ENCODE measurements at places on chromosomes 11 and 22.

- no peak for DNase-seq
These were observed 1.5 kb upstream of the KLHDC7B start for GRCh38 chr22:50544078-50544745.

- DNase-seq, result peak; percentile 29
These were observed 393 bp downstream of the ST13 start for GRCh38 chr22:40855979-40856512.

DNA sequence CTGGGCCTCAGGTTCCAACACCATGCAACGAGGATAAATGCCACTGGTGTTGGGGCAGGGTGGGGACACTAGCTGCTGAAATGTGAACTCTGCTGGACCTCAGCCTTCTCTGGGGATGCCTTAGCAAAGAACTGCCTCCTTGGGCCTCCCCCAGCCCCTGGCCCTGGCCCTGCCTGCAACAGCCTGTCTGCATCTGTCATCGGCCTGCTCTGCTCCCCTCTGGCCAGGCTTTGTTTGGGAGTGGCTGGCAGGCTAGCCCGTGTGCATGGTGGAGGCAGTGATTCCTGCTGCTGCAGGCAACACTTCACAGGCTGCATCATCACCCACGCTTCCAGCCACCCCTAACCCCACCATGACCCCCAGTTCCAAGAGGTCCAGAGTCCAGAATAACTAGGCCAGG is 11.5 kb upstream of the MYOD1 start:
- no peak for DNase-seq

DNA sequence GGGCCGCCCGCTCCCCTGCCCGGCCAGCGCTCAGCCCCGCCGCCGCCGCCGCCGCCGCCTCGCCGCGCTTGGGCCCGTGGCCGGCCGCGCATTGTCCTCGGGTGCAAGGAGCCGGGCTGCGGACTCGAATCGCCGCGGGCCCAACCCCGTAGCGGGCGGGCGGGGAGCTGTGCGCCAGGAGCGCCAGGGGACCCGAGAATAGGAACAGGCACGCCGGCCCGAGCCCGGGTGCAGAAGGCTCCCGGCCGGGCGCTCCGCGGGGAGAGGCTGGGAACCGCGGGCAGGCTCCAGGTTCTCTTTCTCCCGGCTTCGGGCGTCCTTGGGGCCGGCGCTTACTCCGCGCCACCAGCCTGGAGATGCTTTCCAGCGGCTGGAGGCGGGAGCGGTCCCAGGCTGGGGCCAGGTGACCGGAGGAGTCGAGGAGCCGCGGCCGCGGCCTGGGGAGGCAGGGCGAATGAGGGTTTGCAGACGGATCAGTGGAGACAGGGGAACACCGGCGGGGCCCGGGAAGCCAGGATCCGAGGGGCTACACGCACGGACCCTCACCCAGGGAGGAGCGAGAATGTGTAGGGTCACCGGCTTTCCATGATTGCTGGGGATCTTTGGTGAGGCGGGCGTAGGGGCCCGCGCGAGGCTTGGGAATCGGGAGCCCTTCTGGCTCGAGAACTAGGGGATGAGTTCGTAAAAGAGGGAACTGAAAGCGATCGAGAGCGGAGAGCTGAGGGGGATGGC is 726 bp downstream of the PKNOX2 start:
- DNase-seq, result no peak

DNA sequence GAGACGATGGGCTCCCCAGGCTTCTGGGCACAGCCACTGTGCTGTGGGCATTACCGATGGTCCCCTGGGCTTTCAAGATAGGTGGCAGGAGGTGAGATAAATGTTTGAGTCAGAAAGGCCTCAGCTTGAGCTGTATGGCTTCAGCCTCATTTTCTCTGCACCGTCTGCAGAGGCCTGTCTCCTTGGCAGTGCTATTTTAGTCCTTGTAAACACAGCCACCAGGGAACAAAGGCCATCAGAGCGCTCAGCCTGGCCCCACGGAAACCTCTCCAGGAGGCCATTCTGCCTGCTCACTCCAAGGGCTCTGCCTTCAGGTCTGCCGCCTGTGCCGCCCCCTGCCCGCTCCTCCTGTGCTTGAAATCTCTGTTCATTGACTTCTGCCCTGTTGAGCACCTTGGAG is 1424.9 kb downstream of the TBC1D22A start:
- no peak for DNase-seq

All from hippocampal formation (tissue), 2 donors.